Stimulated activated naive CD8-positive, alpha-beta T cell treated with anti-CD3 and anti-CD28 coated beads, Interleukin-15, amount 100 ng/mL, for 72 hours (primary cell): ENCODE measurements at places on chromosomes 4 and X.

GRCh38 chr4:90792696-90793095, 665.5 kb downstream of the CCSER1 start:
- DNase-seq, result no peak

GRCh38 chr4:142009751-142010150, 373.4 kb downstream of the IL15 start:
- no peak for DNase-seq

GRCh38 chr4:156941940-156942548, 29.6 kb downstream of the PDGFC start:
- no peak for DNase-seq

GRCh38 chr4:855880-856224, 29.9 kb upstream of the CPLX1 start:
- no peak for DNase-seq

DNA sequence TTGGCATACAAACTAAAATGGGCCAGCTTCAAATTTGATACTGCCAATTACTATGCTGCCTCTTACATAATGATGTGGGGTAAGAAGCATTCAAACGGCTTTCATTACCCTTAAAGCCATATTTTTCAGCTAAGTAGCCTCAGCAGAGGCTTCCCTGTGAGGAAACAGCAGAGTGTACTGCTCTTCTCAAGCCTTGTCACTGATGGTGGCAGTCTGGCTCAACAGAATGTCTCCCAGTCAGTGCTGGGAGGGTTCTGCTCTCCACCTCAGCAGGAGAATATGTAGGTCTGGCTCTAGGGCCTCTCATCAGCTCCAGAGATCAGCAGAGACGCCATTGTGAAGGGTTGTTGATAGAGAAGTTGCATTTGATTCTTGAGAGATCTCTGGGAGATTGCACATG, 44.6 kb upstream of the MBNL3 start:
- DNase-seq, result no peak

- DNase-seq, result no peak
Measured at GRCh38 chr4:75605928-75606327, 24.4 kb downstream of the CDKL2 start.
